ENCODE measurements at places on chromosomes 11 and 22. TPM values are rescaled to one million over a fixed set of nuclear protein-coding genes. Genes with fewer than 3 reads are reported as not detected.
A peak's percentile ranks its signal among the peaks of the same experiment; 100 is the strongest.

DNA sequence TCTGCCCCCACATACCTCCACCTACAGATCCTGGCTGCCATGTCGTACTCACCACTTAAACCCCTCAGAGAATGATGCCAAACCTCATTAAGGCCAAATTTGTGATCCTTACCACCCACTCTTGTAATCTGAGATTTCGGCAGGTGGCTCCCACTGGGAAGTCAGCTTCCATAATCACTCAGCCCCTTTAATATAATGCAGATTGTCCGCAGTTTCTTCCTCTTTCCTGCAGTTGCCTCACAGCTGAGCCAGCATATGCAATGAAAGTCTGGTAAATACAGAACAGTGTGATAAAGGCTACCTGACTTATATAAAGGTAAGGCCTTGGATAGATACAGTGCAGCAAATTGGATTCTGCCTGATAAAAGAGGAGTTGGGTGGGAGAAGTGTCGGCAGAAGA, 515.2 kb upstream of the TENM4 start:
- no peak for DNase-seq

DNA sequence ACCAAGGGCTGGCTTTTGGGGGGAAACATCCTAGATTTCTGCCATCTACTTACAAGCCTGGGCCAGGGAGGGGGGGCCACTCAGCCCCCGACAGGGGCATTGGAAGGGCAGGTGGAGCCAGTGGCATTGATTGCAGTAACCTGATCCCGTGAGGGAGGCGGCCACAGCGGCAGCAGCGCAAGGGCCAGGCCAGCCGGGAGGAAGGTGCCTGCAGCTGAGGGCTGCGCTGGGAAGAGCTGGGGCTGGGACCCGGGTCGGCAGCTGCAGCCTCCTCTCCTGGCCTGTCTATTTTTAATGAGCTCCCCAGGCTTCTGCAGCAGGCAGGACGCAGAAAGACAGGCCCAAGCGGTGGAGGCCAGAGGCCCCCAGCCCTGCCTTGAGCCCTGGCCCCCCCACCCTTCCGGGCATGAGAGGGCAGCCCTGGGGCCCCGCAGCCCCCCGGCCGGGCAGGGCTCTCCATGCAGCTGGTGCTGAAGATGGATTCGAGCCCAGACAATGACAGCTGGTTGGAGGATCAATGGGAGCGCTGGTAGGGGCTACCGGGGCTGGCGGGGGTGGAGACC, 10.6 kb downstream of the FREY1 start:
- DNase-seq = no peak

DNA sequence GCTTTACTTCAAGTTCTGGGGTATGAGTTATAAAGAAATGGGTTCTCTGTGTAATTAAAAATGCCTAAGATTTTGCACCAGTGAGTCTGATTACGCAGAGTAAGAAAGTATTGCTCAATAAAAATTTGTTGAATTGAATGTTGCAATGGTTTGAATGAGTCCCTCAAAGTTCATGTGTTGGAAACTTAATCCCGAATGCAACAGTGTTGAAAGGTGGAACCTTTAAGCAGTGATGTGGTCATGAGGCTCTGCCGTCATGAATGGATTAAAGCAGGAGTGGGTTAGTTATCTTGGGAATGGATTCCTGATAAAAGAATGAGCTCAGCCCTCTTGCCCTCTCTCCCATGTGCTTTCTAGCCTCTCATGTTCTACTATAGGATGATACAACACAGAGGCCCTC, 52.6 kb upstream of the SESN3 start:
- peak; percentile 19 for DNase-seq

Gene HEPHL1
- polyA plus RNA-seq = 0.01 TPM

Gene FJX1
- 7.1 TPM for polyA plus RNA-seq

GRCh38 chr11:83371489-83371888, 85.3 kb upstream of the CCDC90B start:
- no peak for DNase-seq

DNA sequence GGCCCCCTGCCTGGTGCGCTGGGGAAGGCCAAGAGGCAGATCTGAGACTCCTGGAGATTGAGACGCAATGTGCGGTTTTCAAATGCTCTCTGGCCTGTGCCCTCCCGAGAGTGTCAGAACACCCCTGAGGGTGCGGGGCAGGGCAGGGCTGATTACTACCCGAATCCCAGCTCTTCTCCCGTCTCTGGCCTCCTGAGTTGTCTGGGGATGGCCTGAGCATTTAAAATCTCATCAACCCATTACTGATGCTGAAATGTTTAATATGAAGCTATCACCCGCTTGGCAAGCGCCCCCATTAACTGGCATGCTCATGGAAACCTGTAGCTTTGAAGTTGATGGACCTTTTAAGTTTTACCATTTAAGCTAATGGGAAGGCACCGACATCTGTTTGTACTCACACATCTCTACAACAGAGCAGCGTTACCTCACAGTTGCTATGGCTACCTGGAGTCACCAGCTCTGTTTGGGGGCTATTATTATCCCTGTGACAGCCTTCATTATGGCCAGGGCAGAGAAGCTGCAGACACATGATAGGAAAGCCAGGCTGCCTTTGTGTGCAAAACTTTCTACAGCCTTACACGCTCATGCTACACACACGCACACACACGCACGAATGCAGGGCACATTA, 3.6 kb upstream of the MB start:
- DNase-seq = peak; percentile 21

Gene PTGDR2
- 0.45 TPM for polyA plus RNA-seq

Gene BCO2
- polyA plus RNA-seq = 0.42 TPM

- no peak for DNase-seq
These were observed 5.1 kb downstream of the FAM118A start for GRCh38 chr22:45314786-45315185.

Gene IFTAP
- 34.6 TPM for polyA plus RNA-seq

DNA sequence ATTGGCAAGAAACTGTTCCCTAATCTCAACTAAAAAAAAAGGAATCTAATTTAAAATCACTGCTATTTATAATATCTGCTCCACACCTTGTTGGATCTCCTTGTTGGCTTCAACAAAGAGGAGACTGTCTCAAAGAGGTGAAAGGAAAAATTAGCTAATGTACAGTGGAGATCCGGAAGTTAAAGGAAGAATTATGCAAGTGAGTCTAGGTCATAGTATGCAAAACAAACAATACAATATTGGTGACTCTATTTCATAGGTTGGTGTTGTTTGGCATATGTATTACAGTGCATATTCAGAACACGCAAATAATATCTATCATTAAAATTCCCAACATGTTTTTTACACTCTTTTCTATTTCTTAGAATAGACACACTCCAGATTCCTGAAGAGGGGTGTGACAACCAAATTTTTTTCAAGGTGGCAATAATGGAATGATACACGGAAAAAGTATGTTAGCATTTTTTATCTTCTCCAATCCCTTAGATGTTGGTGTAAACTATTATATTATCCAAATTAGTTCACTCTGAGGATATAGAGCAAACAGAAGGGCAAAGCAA, 685.3 kb downstream of the KCNA4 start:
- no peak for DNase-seq

Gene P2RX6
- polyA plus RNA-seq = 0.84 TPM

Gene BET1L
- 63.5 TPM for polyA plus RNA-seq

GRCh38 chr11:32168924-32169323, 78.0 kb downstream of the RCN1 start:
- no peak for DNase-seq
